ENCODE measurements at places on chromosomes 5 and 9.
A peak's percentile ranks its signal among the peaks of the same experiment; 100 is the strongest.

DNA sequence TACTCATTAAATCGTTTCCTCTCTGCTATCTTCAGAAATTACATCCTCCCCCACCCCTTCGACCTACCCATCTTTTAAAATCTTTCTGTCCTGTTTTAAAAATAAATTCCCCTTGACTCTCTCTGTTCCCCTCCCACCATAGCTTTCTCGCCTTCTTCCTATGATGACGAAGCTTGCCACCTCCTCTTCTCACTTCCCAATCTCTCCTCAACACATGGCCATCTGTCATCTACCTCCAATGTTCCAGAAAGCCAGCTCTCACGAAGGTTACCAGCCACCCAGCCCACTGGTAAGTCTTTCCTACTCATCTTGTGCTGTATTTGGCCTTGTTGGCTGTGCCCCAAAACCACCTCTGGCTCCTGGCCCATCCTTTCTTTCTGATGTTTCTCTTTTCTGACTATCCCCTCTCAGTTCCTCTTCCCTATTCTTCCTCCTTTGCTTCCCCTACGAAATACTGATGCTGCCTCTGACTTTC is 346.3 kb downstream of the ENC1 start:
- no peak for DNase-seq

DNA sequence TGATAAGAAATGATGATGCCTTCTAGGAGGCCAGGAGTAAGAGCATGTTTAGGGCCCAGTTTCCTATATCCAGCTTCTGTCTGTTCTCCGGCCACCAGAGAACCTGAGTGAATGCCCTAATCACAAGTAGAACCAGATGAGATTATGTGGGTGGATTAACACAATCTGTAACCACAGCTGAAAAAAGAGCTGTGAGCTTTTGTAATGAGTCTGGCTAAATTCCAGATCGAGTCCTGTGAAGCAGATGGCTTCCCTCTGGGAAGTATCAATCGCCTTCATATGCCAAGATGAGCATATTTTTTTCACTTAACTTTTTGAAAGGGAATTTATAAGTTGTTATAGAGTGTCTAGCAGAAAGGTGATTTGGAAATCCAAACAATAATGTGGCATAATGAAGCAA is 99.8 kb downstream of the NNT start:
- DNase-seq, result peak; percentile 26

GRCh38 chr5:16885635-16886365 is 50.3 kb downstream of the MYO10 start:
- no peak for DNase-seq

GRCh38 chr5:98497418-98497817 is 276.0 kb upstream of the RGMB start:
- no peak for DNase-seq

All from tongue (tissue), 3 donors.